ENCODE measurements at places on chromosomes 6 and 20.

DNA sequence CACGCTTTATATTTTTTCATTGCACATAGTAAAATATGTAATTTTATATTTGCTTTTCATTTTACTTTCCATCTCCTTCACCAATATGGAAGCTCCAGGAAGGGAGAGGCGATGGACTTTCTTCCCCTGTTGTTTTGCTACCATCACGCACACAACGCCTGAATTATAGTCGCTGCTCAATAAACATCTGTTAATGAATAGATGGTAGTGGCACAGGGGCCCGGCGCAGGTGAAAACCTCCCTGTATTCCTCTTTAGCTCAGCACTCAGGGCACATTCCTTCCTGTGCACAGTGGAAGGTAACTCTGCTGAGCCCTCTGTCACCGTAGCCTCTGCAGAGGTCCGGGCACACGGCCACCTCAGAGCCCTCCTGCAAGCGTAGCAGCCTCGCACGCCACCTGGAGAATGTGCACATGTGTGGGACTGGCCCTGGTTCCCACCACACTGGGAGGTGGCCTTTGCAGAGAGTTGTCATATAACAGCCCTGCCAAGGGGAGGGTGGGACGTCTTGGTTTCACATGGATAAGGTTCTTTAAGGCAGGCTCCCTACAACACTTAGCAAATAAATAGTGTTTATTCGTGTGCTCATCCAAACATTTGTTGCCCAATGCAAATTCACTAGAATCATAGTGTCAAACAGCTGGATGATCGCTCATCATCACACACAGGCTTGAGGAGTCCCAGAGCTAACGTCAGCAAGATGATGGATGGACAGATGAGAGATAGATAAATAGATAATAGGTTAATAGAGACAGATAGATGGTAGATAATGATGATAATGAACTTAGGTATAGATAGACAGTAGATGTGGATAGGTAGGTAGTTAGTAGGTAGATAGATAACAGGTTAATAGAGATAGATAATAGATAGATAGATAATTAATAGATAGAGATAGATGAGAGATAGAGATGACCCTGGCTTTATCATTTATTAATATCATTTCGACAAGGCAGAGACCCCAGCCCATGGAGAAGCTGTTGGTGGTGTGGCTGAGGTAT is 32.3 kb upstream of the AFDN start:
- DNase-seq = no peak

- DNase-seq = no peak
Measured at GRCh38 chr20:48604426-48604825, 223.4 kb downstream of the PREX1 start.

DNA sequence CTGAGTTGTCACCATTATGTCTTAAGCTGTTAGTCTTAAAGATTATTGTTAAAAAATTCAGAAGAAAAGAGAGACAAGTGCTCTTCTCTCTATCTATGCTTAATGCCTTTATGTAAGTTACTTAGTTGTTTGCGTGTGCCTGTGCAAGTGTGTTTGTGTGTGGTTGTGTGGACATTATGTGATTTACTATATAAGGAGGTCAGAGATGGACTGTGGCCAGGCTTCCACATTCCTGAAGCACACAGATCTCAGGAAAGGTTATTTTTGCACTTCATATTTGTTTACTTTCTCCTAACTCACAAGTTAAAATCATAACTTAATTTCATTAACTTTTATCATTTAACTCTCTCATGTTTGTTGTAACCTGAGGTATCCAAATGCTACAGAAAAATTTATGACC is 14.5 kb downstream of the ENPP4 start:
- no peak for DNase-seq

- peak; percentile 43 for DNase-seq
Measured at GRCh38 chr6:28258877-28259777, at the start of gene NKAPL. NKAPL (plus strand) TSS chr6:28259297; CDS start chr6:28259372, 75 bp downstream.

DNA sequence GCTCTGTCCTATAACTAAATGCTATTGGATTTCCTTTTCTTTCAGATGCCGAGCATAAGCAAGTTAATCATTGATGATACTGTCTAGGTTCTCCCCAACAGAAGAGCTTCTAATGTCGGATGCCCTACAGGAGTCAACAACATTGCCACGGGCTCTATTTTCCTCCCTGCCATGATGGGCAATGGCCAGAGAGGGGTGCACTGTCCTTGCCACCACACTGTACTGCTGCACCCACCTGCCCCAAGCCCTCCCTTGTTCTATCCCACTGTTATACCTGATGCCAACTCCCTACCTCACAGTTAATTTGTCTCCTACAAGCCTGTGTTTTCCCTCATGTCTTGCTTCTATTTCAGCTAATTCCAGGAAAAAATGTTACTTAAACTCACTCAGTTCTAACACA is 773.6 kb upstream of the CHD6 start:
- DNase-seq = no peak

DNA sequence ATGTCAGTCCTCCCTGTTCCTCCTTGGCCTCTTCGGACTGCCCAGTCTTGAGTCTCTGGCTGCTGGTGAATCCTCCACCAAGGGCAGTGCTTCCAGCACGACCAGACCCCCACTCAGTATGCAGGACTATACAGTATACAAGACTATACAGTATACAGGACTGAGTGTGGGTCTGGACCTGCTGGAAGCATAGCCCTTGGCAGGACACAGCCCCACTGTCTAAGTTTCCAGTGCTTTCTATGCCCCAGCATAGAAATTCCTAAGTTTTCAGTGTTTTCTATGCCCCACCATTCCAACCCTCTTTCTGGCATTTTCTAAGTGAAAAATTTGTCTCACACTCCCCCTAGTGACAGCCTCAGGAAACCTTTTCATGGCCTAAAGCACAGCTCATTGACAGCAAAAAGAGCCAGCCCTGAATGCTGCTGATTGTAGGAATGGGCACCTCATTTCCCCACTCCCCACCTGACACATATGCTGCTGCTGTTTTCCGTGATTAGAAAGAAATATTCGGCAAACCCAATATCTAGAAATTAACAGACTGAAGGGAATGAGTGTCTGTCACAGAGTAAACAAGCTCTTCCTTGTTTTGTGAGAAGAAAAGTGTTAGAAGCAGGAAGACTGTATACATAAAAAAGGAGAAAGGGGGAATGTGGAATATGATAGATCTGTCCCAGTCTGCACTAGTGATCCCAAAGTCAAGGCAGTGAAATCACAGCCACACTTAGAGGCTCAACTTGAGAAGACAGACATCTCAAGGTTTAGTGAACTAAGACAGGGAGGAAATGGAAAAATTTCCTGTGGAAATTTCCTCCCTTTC is 206.9 kb downstream of the IBTK start:
- no peak for DNase-seq
